ENCODE measurements at places on chromosomes 1 and 21.

DNA sequence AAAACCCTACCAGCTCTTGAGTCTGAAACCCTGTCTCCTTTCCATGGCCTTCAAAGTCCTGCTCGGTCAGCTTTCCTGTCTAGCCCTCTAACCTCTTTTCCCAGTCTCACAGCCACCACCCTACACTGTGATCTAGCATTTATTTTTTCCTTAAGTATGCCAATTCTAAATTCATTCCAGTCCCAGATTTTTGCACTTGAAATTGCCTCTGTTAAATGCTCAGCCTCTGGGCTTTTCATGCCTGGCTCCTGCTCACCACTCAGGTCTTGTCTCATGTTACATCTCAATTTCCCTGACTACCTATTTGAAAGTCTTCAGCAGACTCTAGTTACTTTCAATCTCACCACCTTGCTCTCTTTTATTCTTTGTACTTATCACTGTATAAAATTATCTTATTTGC lies 176.2 kb downstream of the ADGRL4 start:
- DNase-seq: no peak

DNA sequence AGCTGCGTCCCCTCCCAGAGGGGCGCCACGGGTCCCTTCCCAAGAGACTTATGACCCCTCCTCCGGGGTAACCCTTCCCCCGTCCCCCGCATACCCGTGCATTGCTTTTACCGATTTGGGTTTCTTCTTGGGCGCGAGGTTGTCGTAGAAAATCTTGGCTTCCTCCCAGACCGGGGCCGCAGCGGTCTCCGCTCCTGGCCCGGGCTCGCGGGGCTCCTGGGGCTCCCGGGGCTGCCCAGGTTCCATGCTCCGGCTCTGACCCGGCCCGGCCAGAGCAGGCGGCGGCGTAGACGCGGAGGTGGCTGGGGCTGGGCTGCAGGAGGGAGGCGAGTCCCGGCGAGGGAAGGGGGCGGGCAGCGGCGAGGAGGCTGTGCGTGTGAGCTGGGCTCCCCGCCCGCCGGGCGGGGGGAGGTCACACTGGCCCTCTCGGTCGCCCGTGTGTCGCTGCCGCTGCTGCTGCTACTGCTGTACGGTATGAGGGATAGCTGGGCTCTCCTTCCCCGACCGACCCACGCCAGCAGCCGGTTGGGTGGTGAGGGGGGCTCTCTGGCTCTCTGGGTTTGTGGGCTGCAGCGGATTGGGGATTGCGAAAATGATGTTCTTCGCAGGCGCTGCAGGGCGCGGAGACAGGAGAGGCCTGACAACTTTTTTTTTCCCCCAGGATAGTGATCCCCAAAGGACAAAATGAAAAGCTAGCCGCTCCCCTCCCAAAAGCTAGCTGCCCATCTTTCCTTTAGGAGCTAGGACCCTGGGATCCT lies at the start of gene NT5C1A:
Gene NT5C1A, minus strand, starts transcription at position 315 of the 758 bp plus-strand sequence. Its CDS starts 69 bp downstream, at position 246.
- no peak for DNase-seq

GRCh38 chr1:167149793-167150491 lies 56.1 kb downstream of the STYXL2 start:
- DNase-seq: no peak

DNA sequence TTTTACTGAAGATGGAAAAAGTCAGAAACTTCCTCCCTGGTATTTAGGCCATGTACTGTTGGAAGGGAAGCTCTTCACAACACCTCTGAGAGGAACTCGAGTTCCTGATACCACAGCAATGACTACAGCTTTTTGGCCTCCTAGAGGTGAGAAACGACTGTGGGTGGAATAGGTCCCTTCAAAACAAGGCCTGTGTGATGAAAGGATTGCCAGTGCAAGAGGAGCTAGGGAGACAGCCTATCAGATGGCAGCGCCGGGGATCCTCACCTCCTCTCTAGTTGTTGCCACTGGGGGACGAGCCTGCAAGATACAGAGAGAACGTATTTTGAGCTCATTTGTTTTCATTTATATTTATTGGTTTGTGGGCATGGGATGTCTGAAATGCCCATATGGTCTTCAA lies 187.8 kb upstream of the KCND3 start:
- DNase-seq: no peak

DNA sequence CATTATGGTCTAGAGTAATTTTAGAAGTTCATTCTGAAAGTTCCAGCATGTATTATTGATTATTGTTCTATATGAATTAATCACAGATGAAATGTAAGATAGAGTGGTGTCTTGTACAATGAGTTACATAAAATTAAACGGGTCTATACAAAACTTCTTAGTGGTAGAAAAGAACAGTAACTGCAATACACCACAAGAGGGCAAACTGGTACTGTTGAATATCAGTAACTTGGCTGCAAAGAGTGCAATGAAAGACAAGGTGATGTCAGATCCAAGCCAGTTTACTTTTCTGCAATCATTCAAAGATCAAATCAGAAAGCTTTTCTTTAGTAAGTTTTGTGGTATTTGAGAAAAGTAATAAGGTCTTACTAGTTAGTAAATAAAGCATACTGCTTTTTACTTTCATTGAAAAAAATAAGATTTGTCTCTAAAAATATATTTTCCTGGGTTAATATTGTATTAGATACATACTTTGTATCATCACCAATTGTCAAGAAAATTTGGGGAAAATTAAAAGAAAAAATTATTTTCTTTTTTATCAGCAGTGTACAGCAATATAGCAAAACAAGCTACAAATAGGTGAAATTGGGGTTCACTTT lies 66.4 kb upstream of the BTG3 start:
- no peak for DNase-seq

GRCh38 chr1:113903501-113904292 lies 902 bp downstream of the AP4B1 start:
- no peak for DNase-seq

GRCh38 chr1:43590388-43590925 lies 59.5 kb upstream of the KDM4A start:
- no peak for DNase-seq

DNA sequence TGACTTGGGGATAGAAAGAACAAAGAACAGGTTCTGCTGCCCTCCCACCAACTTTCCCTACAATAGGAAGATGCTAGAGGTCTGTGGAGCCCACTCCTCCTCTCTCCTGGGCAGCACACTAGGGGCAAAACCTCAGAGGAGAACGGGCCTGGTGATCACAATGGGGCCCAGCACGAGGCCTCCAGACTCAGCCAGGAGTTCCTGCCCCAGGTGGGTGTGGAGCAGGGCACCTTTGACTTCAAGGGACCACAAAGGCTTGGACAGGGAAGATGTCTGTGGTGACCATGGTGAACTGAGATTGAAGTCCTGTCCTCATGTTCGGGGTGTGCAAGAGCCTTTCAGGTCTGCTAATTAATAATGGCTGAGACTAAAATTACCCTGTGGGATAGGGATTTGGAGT lies 88.8 kb downstream of the LAMC2 start:
- DNase-seq: no peak
